Keratinocyte (primary cell): ENCODE measurements at places on chromosomes 11 and 22. TPM values are rescaled to one million over a fixed set of nuclear protein-coding genes. Genes with fewer than 3 reads are reported as not detected.
A peak's percentile ranks its signal among the peaks of the same experiment; 100 is the strongest.

DNA sequence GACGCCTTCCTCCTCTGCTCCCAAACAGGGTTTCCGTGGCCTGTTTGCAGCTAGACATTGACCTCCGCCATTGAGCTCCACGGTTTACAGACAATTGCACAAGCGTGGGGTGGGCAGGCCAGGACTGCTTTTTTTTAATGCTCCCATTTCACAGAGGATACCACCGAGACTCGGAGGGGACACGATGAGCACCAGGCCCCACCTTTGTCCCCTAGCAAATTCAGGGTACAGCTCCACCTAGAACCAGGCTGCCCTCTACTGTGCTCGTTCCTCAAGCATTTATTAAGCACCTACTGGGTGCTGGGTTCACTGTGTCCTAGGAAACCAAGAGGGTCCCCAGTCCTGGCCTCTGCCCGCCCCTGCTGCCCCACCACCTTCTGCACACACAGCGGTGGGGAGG lies 12.2 kb downstream of the RASD2 start:
- DNase-seq = no peak

- no peak for DNase-seq
Measured at GRCh38 chr11:129041611-129042018, 98.9 kb upstream of the TP53AIP1 start.

DNA sequence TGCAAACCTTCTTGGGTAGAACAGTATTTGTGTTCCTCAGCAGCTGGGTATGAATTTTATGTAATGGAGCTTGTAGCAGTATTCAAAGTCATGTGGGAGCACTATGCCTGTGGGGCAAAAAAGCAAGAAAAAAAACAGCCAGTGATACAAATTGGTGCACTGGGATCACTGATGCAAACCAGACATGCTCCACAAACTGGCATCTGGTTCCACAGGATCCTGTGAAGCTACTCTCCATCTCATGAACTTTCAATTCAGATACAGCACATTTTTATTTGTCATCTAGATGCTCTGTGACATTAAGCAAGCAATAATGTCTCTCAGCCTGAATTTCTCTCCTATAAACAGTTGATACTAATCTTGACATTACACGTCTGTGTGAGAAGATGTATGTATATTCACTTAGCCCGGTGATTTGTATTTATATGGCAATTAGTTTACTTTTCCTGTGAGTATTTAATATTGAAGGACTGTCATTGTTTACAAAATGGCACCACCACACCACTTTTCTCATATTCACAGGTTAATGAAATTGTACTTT lies 208.5 kb upstream of the GRIA4 start:
- DNase-seq = no peak

DNA sequence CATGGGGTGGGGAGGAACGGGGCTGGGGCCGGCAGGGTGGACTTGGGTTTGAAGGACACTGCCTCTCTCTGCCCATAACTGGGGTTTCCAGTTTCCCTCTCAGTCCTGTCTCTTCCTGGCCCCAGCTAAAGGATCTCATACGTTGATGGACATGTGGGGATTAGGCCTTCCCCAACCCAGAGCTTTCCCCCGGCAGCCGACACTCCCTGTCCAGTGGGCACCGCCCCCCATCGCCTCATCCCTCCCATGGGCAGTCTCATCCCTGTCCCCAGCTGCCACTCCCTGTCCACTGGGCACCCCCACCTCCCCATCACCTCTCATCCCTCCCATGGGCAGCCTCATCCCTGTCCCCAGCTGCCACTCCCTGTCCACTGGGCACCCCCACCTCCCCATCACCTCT lies 22.2 kb upstream of the ACR start:
- no peak for DNase-seq

- no peak for DNase-seq
Measured at GRCh38 chr11:35066030-35066429, 72.9 kb upstream of the CD44 start.

- DNase-seq = peak; percentile 28
Measured at GRCh38 chr11:119470317-119471291, 47.6 kb upstream of the THY1 start.

DNA sequence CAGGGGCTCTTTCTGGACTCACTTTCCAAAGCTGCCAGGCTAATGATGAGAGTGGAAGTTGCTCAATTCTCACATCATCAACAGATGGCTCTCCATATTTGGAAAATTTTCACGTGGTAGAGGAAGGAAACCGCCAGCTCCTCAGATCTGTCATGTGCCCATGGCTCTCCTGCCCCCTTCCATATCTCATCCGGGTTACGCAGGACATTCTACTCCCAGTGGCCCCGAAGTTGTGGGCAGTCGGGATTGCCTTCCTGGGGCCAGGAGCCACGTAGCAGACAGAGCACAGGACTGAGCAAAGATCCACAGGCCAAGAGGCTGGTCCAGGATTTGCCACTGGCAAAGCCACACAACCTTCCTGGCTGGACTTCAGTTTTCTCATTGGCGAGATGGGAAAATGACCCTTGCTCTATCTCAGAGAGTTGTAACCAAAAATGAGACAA lies 38.8 kb downstream of the RPUSD4 start:
- no peak for DNase-seq

- DNase-seq = no peak
Measured at GRCh38 chr22:36358533-36359469, 29.0 kb downstream of the MYH9 start.

DNA sequence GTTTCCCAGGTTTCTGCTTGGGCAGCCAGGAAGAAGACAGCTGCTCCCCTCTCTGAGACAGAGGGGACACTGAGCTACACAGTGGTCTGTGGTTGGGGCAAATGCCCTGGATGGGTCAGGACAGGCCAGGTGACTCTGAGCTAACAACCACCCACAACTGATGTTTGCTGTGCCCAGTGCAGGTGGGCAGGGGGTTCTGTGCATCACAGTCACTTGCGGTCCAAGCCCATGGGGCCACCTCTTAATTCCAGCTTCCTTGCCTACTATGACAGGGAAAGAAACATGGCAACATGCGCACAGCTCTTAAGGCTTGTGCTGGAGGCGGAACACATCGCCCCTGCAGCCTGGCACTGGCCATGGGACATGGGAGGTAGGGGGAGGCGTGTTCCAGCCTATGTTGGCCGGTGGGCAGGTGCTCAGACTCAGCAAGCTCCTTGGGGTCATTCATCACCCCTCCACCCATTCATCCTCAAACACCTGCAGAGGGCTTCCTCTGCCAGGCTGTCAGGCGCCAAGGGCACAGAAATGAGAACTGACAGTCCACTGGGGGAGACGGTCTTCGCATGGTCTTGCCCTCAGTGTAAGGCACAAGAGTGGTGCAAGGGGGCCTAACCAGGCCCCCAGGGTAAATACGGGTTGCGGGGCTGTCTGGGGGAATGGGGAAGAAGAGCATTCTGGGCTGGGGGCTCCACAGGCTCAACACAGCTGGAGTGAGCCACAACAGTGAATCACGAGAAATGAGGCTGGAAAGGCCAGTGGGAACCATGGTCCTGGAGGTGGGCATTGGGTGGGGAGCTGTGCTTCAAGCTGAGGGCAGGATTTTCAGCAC lies 55.6 kb downstream of the ARFGAP3 start:
- no peak for DNase-seq

DNA sequence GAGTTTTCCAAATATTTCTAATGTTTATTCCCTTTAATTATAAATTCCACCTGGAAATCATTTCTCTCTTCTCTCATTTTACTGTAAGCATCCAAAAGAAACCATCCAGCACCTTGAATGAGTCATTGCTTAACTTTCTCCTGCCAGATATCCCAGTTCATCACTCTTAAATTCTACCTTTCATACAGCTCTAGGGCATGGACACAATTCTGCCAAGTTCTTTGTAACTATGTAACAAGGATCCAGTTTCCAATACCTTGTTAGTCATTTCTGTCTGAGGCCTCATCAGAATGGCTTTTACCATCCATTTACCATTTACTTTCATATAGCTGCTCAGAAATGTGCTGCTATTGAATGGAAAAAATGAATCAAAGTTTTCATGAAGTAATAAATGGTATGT lies 455.4 kb upstream of the TENM4 start:
- DNase-seq = no peak

DNA sequence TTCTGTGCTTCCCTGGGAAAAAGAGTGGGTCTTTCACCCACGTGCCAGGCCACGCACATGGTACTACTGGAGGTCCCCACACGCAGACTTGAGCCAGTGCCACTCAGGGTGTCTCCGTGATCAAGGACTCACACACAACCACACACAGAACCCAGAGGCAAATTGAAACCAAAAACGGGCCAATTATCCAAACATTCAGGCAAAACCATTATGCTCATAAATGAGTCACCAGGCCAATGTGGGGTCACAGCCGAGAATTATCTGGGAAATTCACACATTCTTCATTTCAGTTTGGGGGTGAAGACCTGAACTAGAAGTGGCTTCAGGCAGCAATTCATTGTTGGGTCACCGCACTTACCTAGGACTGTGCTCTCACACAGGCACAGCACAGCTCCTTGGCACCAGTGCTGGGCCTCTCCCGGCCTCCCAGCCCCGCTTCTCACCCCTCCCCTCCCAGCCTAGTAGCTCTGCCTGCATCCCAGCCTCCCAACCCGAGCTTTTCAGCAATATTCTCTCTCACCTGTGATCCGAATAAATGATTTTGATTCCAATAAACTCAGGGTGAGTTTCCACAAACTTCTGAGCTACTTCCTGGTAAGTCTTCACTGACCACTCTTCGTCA lies 28.0 kb downstream of the ADA2 start:
- DNase-seq = no peak

Gene SLC17A6
- not detected in 3 replicates for polyA plus RNA-seq

Gene SMC1B
- polyA plus RNA-seq = not detected in 3 replicates

Gene RBM4
- polyA plus RNA-seq = 153 to 190 TPM (median 171 TPM) in 3 replicates

Gene BRMS1
- polyA plus RNA-seq = 61.4 to 65.8 TPM (median 64.8 TPM) in 3 replicates
